ENCODE measurements at places on chromosomes 7 and 10.

DNA sequence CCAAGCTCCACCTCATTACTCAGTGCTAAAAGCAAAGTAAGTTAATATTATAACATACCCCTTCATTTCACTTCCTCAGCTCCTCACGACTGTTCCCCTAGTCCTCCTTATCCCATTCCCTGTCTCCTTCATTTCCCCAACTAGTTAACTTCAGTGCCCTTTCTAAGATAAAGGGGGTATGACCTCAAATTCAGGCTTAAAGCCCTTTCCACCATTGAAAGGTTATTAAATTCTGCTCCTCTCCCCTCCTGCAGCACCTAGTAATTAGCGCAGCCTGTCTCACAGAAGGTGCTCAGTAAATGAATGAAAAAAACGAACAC is 1.0 kb downstream of the CRPPA start:
- no peak for DNase-seq

DNA sequence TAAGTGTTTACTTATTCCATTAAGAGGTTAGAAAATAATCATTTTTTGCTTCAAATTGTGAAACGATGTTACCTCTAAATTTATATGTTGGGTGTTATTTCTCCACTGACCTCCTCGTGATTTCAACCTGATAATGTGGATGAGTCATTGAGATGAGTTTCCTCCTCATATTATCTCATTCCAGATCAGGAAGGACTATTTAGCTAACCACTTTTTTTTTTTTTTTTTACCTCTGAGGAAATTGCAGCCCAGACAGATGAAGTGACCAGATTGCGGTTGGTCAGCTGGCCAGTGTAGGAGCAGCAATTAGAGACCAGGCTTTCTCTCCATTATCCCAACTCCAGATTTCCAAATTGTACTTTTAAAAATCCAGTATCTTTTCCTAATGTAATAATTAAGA is 248.7 kb downstream of the FZD1 start:
- no peak for DNase-seq

- no peak for DNase-seq
Measured at GRCh38 chr10:93059975-93060886, at the start of gene CYP26C1. TSS of gene CYP26C1 (plus strand) at chr10:93060798. CDS start at chr10:93061264, 466 bp downstream.

GRCh38 chr7:15916681-15917380 is 230.3 kb upstream of the MEOX2 start:
- no peak for DNase-seq

- no peak for DNase-seq
Measured at GRCh38 chr10:103802081-103802480, 53.3 kb downstream of the SH3PXD2A start.

- no peak for DNase-seq
Measured at GRCh38 chr7:38448054-38448453, 174.6 kb upstream of the TARP start.

- DNase-seq: no peak
Measured at GRCh38 chr7:142835487-142835886, 19.4 kb upstream of the EPHB6 start.

GRCh38 chr7:151256410-151257045 is 8.0 kb upstream of the SMARCD3 start:
- DNase-seq: no peak

DNA sequence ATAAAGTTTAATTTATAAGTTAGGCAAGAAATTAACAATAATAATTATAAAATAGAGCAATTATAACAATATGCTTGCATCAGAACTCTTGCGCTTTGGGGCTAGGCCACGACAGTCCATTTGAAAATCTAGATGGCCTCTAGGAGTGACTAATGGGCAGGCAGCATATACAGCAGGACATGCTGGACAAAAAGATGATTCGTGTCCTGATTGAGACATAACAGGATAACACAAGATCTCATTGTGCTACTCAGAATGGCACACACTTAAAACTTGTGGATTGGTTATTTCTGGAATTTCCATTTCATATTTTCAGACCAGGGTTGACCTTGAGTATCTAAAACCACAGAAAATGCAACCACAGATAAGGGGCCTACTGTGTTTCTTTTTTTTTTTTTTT is 27.5 kb downstream of the CTNNA3 start:
- DNase-seq: no peak
